CD4-positive, alpha-beta T cell treated with Interleukin-15 for 4 hours (primary cell): ENCODE measurements at places on chromosomes 6 and 20.

GRCh38 chr20:62367136-62367632 is at the start of gene LAMA5:
Gene LAMA5, minus strand, starts transcription at chr20:62367312. Its CDS starts 67 bp downstream, at chr20:62367245.
- no peak for DNase-seq

GRCh38 chr6:127276331-127276730 is 9.7 kb downstream of the RNF146 start:
- DNase-seq = no peak

- no peak for DNase-seq
These were observed 16.0 kb upstream of the PTCRA start for GRCh38 chr6:42899871-42900270.

GRCh38 chr20:44909872-44910689 is at the start of gene PABPC1L:
Gene PABPC1L, plus strand, starts transcription at chr20:44910060. Its CDS starts 84 bp downstream, at chr20:44910144.
- DNase-seq = peak; percentile 68

DNA sequence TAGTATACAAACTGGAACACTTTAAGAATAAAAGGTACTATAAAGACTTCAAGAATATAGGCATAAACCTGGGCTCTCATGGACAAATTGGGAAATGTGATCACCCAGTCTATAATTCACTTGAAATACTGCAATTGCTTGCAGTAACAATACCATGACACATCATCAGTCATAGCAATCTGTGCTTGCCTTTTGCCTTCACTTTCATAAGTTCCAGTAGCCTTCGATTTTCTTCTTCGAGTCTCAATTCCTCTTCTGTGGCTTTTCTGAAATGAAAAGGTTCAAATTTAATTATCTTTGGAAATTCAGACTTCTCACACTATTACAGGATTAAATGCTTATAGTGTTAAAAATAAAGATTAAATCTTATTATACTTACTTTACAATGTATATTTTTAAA is 96.3 kb upstream of the ZBTB24 start:
- DNase-seq = no peak

GRCh38 chr6:32589596-32590449 is at the start of gene HLA-DRB1:
Gene HLA-DRB1, minus strand, starts transcription at chr6:32589848. Its CDS starts 106 bp downstream, at chr6:32589742.
- DNase-seq = peak; percentile 50

DNA sequence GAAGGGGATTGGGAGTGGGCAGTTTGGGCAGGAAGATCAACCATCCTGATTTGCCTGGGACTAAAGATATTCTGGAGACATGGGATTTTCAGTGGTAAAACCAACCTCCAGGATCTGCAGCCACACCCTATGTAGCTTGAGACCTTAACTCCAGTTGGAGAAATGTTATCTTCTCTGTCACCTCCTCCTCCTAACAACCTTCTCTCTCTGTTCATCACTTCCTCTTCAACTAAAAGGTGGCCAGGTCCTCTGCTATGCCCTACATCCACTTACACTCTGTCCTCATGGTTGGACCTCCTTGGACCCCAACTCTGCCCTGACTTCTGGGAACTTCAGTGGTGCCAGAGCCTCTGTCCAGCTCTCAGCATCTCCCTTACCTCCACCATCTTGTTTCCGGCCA is 42.0 kb upstream of the SLC9A8 start:
- DNase-seq = no peak

DNA sequence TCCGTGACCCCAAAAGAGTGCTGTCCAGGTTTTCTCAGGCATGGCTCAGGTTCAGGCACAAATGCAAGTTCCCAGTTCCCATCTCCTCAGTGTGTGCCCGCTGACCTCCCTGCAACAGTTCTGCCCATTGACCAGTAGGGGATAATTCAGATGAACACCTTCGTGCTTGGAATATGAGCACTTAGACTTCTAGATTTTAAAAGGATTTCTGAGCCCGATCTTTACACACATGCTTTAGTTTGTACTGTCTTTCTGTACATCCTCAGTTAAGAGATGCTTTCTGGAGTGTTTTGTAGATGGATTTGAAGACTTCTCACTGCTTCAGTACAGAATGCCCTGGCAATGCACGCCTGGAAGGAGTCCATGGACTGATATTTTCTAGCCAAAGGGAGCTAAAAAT is 239.6 kb upstream of the PLCB4 start:
- no peak for DNase-seq

DNA sequence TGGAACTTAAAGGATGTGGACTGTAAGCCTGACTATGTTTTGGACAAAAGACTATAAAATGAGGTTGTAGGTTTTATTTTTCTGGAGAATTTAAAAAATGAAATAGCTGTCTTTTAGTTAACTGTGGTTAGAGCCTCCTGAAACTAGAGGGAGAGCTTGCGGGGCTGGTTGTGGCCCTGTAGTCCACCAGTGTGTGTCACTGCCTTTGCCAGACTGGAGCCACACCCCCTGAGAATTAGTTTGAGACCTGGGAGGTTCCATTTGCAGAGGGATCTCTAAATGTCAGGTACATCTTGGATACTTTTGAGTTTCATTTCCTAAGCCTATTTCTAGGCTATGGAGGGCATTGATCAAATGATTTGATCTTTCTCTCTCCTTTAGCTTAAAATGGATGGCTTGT is 20.8 kb downstream of the ZC2HC1B start:
- DNase-seq = no peak

DNA sequence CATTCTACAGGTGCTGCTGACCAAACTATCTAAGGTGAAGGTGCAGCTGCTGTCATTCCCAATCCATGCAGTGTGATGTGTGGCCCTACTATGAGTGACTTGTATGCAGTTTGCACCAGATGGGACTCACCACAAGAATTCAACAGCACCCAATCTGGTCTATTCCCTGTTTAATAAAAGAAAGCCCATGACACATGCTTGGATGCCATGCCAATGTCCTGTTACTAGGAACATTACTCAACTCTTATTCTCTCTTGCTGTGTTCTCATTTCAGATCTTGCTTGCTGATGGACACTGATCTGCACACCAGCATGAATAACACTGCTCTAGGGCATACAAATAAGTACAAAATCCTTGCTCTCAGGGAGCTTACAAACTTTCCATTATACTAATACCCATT is 221.6 kb upstream of the CDYL start:
- DNase-seq = no peak

GRCh38 chr6:117498159-117498558 is 15.7 kb downstream of the DCBLD1 start:
- DNase-seq = no peak

DNA sequence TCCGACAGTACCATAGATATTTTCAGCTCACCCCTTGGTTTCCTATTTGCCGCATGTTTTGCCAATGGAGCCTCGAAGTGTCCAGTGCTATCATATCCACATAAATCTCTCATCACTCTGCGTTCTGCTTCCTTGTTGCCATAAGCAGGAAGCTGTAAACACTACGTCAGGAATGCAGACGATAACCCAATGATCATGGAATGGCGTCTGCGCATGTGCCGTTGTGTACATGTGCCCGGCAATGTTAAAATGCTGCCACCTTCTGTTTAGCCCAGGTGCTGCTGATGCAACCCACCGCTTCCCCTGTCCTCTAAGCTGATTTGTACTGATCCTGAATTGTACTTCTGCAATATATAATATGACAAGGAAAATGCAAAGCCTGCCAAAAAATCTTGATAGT is 607.5 kb downstream of the HDGFL1 start:
- DNase-seq = no peak

DNA sequence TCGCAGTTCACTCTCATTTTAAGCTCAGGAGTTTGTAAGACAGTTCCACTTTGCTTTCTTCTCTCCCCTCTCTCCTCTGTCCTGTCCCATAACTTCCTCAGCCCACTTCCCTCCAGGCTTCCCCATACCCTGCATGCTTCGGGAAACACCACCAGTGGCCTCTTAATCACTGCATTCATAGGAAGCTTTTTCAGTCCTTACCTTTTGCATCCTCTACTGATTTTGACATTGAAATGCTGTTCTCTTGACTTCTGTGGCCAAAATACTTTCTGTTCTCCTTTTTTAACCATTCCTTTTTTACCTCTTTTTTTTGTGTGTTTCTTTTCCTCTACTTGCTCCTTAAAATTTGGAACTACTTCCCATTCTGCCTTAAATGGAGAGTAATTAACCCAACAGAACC is 69.7 kb downstream of the HIVEP1 start:
- no peak for DNase-seq

DNA sequence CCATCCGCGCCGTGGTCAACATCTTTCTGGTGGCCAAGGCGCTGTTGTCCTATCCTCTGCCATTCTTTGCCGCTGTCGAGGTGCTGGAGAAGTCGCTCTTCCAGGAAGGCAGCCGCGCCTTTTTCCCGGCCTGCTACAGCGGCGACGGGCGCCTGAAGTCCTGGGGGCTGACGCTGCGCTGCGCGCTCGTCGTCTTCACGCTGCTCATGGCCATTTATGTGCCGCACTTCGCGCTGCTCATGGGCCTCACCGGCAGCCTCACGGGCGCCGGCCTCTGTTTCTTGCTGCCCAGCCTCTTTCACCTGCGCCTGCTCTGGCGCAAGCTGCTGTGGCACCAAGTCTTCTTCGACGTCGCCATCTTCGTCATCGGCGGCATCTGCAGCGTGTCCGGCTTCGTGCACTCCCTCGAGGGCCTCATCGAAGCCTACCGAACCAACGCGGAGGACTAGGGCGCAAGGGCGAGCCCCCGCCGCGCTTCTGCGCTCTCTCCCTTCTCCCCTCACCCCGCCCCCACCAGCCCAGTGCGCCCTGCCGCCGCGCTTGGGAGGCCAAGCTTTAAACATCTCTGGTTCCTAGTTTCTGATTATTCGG is 4.0 kb downstream of the SLC32A1 start:
- no peak for DNase-seq

GRCh38 chr6:83770910-83771309 is 62.0 kb upstream of the SNAP91 start:
- no peak for DNase-seq

DNA sequence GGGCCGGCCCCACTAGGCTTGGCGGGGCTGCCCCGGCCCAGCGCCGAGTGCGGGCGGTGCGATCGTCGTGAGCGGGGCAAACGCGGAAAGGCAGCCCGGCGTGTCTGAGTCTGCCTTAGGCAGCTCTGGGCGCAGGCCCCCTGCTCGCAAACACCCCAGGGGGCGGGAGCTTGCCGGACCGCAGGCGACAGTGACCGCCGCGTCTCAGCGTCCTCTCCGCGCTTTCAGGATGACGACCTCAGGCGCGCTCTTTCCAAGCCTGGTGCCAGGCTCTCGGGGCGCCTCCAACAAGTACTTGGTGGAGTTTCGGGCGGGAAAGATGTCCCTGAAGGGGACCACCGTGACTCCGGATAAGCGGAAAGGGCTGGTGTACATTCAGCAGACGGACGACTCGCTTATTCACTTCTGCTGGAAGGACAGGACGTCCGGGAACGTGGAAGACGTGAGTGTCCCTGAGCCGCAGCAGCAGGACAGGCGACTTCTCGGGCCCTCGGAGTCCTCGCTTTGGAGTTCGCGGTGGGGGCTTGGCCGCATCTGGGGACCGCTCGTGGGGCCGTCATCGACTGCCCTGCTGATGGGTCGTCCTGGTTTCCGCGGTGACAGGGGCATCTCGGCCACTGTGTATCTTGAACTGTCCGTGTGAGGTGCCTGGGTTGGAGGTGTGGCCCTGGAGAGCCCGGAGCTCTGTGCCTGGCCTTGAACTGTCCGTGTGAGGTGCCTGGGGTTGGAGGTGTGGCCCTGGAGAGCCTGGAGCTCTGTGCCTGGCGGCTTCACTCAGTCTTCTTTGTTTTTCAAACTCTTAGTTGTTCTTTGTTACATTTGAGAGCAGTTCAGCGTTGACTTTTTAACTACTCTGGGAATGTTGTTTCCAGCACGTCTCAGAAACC is 786 bp downstream of the ADRM1 start:
- DNase-seq = no peak

DNA sequence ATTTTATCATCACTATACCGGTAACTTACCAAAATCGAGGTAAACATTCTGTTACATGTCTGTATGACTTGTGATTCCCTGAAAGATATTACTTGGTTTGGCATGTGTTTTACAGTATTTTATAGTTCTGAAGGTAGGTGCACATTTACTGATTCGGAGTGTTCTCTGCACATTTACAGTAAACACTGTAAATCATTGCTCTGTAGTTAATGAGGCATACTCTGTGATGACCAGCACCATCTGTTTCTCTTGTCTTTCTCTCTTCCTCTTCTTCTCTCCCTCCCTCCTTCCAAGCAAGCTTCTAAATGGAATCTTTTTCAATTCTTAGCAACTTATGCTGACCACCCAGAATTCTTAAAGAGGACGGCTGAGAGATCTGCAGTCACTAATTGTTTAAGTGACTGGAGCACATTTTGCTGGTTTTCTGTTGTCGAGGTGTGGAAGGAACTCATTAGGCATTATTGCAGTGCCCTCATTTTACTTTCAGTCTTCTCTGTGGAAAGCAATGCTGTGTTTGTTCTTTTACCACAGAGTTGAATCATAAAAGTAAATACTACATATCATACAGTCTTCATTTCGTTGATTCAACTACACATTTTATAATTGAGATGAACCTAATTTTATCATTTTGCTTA is 126.5 kb downstream of the UTRN start:
- peak; percentile 24 for DNase-seq

- no peak for DNase-seq
These were observed 109.9 kb downstream of the NOL4L start for GRCh38 chr20:32474967-32475811.

DNA sequence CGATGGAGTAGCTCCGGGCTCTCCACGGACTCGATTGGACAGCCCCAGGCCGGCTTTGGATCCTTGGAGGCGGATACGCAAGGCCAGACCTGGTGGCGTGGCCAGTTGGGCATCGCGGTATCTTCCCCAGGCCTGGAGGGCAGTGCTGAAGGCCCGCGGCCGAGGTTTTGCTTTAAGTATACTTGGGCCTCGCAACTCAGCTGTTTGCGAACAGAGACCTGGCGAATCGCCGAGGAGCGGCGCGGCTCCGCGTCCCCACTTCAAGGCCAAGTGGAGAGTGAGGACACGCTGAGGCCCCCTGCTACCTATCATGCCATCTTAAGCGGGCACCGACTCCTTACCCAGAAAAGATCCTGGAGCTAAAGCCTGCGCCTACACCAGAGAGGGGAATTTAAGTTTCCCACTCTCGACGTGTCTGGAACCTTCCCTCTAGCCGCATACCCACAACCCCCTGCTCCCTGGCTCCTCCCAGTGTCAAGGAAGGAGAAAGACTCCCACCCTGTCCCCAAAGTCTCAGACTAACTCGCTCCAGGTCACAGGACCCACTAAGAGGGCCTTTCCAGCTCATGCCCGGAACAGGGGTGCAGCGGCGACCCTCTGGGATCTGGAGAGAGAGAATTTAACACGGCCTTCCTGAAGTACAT is 4.1 kb downstream of the LINC00237 start:
- no peak for DNase-seq

GRCh38 chr20:44962483-44962882 is 2.3 kb upstream of the TOMM34 start:
- no peak for DNase-seq

GRCh38 chr6:135465307-135465706 is 32.2 kb downstream of the AHI1 start:
- DNase-seq = no peak

- no peak for DNase-seq
These were observed 171.5 kb downstream of the PHF3 start for GRCh38 chr6:63807056-63807455.
